ENCODE measurements at places on chromosomes 1 and 21.

GRCh38 chr1:4778056-4778455, 123.6 kb downstream of the AJAP1 start:
- no peak for DNase-seq

DNA sequence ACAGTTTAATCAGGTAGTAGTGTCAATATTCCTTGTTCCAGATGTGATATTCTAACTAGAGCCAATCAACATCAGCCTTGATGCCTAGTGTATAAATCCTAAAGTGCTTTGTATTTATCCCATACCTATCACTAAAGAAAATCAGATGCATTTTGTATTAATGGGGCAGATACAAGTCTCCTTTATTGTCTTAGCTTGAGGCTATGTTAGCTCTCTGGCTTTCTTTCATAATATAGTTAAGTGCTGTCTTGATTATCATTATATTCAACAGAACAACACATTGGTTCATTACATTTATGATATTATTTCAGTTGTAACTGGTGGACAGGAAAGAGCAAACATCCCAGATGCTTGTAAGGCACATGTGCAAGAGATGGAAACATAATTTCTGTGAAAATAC, 338.8 kb downstream of the PLA2G4A start:
- no peak for DNase-seq

GRCh38 chr1:245336149-245336983, 181.6 kb downstream of the KIF26B start:
- DNase-seq: no peak

DNA sequence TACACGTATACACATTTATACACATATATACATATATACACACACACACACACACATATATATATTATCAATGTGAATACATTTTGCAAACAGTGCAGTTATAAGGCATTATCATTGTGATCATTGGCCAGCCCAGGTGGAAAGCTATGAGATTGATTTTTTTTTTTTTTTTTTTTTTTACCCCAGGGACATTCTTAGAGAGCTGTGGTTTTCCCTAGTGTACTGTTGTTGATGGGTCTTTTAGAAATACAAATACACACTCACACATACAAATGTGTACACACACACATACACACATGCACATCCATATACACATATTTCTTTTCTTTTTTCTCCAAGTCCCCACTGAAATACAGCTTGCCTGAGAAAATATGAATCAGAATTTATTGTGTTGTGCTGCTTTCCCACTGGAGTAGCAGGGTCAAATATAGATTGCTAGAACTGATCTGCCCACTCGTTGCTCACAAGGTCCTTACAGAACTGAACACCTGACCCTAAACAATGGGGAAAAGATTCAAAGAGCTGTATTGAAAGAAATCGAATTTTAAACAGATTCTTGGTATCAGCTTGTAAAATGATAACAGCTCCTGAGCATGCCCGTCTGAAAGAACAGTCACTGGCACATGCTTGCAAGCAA, 325.6 kb downstream of the OMA1 start:
- no peak for DNase-seq

DNA sequence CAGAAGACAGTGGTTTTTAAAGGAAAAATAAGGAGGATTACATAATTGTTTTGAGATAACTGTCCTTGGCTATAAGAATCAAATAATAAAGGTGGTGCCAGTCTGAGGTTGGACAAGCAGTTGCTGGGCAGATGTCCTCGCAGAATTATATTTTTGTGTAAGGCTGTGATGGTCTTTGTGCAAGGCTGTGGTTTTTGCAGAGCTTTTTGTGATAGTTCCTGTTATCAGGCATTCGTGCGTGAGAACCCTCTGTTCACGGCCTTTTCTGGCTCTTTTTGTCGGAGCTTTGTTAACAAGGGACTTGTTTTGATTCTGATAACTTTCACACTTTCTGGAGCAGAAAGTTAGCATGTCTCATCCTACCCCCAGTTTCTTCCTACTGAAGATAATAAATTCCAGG, 33.4 kb downstream of the SH3BP5L start:
- no peak for DNase-seq
